ENCODE measurements at places on chromosomes 1 and 21. TPM values are rescaled to one million over a fixed set of nuclear protein-coding genes. Genes with fewer than 3 reads are reported as not detected.

- DNase-seq, result no peak
These were observed 20.7 kb downstream of the AGT start for GRCh38 chr1:230693221-230693620.

DNA sequence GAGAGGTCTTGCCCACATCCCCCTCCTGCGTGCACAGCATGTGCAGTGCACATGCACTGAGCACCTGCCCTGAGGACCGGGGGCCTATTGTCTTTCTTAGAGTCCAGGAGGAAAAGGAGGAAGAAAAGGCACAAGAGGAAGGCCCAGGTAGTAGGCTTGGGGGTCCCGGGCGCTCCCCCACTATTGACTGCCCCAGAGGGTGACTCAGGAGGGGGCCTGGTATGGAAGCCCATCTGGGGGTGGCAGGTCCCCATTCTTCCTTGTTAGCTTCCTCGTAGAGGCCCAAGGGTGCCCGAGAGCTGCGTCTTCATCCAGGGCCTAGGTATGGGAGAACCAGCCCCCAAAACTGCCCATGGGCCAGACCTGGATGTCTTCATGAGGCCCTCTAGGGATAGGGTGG, 4.1 kb upstream of the SMYD3 start:
- no peak for DNase-seq

- DNase-seq, result no peak
These were observed 51.5 kb downstream of the APP start for GRCh38 chr21:26118938-26119540.

DNA sequence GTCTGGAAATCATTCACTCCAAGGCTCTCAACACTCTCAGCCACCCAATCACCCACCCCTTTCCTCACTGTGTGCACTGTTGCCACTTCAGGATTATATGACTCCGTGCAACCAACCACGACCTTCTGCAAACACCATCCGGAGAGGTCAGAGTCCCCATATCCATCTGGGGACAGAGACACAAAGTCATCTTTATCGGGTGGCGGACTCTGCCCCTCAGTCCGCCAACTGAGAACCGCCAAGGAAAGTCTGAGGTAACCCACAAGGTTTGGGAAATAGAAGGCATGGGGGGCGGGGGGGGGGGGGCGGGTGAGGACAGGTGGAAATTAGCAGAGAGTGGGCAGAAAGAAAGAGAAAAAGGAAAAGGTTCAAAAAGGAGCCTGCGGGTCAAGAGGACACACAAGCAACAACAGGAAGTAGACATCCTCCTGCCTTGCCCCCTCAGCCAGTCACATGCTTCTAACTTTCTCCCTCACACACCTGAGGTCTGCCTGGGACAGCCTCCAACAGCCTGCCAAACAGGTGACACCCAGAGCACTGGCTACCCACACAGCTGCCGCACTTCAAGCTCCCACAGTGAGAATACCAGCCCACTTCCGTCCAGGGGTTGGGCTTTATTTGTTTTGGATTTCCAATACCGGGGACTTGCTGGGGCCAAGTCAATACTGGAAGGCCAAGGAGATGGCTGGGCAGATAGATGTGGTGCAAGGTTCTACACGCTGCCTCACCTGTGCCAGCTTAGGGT, 58.1 kb downstream of the SSBP3 start:
- no peak for DNase-seq

DNA sequence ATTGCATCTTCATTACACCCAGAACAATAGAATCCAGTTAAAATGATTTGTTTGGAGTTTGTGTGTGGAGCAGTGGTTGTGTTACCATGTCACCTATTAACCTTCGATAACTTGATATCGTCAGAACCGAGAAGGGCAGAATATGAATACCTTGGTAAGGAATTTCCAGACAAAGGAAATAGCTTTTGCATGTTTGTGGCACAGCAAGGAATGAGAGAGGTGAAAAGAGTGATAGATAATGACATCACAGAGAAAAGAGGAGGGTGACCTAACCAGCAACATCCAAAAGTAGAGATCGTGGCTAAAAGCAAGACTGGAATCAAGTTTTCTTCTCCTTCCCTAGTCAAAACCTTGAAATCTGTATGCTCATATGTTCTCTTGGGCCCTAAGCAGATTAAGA, 244.6 kb upstream of the NEGR1 start:
- no peak for DNase-seq

GRCh38 chr21:17793246-17794123, 25.7 kb downstream of the C21orf91 start:
- no peak for DNase-seq

GRCh38 chr1:66445492-66446181, 88.3 kb upstream of the SGIP1 start:
- DNase-seq, result peak; percentile 79

DNA sequence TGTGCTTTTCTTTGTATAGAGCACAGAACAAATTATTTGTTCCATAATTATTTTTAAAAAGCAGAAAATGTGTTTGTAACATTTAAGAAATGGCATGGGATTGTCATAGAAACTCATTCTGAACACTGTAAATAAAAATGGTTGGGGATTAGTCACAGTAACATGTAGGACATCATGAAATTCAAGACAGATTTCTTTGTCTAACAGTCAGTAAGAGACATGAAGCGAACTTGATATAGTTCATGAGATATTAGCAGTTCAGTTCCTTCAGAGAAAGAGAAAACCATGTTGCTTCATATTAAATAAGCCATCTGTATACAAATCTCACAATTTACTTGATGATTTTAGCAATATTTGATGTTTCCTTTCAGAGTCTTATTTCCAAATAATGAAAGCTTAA, 19.7 kb downstream of the NFIA start:
- DNase-seq, result no peak

DNA sequence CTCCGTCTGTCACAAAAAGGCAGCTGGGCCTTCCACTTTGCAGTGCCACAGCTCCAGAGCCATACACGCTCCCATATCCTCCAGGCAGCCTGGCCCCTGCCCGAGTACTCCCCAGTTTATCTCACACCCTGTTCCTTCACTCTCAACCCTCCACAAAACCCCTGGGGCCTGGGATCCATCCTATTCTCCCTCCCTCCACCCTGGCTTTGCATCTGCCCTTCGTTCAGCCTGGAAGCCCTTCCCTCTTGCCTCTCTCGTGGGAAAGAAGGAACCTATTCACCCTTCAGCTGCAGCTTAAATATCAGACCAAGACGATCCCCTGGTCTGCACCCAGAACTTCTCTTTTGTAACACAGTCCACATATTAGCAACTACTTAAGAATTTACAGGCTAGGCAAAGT, 56.7 kb downstream of the CAMK2N1 start:
- no peak for DNase-seq

The OR14K1 gene
- not detected for total RNA-seq

DNA sequence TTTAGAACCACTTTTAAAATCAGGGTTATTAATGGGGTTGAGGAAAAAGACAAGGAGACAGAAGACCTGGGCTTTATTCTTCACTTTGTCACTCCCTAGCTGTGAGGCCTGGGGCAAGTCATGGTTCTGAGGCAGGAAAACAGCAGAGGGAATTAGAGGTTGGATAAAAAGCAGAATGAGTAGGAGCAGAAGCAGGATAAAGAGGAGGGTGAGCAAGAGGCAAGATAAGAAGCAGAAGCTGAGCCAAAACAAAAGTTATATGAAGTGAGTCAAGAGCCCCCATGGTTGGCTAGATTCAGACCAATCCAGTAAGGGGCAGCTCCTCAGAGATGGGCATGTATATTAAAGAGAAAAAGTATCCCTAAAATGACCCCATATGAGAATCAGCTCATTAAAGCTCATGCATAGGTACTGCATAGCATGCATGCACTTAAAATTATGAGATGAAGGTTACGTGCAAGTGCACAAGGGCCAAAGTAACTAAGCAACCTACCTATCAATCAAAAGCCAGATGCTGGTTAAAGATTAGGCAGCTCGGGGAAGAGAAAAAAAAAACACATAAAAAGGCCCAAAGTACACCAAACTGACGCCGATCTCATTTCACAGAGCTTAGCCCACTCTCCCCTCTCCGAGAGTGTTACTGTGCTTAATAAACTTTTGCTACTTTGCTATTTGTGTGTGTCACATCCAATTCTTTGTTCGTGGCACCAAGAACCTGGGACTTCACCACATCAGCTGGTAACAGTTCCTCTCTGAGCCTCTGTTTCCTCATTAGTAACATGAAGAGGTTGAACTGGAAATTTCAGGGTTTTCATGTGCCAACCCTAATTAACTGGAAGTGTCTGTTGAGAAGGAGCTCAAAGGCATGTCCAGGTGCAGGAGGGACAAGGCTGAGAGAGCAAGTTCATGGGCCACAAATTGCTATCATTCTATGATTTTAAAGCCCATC, 2.2 kb downstream of the AVPR1B start:
- DNase-seq, result no peak

DNA sequence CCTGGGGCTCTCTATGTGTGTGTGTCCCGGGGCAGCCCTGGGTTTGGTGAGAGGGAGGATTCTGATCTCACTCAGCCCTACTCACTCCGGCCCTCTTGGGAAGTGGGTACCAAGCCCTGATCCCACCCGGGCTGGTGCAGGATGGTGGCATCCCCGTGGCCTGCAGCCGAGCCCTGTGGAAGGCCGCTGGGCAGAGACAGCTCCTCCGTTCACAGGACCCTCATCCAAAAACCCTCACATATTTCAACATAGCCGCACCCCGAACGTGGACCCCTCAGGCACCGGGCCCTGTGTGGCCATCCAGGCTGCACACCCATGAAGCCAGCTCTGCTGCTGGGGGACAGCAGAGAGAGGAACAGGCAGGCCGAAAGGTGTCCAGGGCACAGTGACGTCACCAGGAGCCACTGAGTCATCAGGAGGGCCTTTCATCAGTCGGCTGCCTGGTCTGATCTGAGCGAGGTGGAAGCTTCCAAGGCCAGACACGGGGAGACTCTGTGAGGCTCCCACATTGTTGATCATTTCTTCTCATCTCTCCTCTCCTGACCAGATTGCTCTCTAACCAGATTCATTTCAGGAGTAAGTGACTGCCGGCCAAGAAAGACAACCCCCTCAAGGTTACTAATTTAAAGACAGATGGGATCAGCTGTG, 16.2 kb upstream of the GPR157 start:
- DNase-seq, result peak; percentile 26

- DNase-seq, result no peak
These were observed 112.2 kb downstream of the NEK7 start for GRCh38 chr1:198268784-198269645.

GRCh38 chr1:29280409-29281131, 44.2 kb downstream of the PTPRU start:
- no peak for DNase-seq

GRCh38 chr21:41446586-41446985, 20.5 kb downstream of the MX1 start:
- DNase-seq, result no peak

DNA sequence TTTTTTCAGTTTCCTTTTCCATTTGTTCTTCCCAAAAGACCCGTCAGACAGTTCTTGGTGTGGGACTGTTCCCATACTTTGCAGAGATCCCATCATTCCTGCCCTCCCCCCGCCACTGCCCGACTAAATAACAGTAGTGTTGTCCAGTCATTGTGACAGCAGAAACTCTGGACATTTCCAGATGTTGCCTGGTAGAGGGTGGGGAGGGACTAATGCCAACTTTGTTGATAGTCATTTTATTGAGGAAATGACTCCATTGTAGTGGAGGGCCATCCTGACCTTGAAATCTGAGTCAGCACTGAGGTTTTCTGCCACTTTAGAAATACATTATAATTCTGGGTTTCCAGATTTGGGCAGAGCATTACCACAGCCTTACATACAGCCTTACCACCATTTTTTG, 85.4 kb downstream of the CEP350 start:
- DNase-seq, result no peak

DNA sequence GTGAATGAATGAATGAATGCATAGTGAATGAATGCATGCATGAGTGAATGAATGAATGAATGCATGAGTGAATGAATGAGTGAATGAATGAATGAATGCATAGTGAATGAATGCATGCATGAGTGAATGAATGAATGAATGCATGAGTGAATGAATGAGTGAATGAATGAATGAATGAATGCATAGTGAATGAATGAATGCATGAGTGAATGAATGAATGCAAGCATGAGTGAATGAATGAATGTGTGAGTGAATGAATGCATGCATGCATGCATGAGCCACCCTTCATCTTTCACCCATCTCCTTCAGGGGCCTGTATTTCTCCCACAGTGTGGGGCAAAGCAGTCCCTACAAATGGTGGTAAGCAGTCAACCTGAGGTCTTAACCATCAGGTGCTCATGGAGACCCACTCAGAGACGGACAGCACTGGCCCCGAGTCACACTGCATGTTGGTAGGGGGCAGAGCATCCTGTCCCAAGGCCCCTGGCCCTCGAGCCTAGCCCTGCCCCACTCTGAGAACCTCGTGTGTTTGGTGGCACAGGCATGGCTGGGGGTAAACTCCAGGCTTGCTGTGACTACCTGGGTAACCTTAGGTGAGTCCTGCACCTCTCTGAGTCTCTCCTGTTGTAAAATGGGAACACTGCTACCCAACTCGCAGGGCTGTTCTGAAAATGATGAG, 28.0 kb upstream of the PAX7 start:
- DNase-seq, result no peak

The TAL1 gene
- not detected for total RNA-seq

The USP33 gene
- 36.2 TPM for total RNA-seq

The PPM1J gene
- total RNA-seq, result 2.8 TPM

GRCh38 chr1:60922304-60922703, 160.1 kb upstream of the NFIA start:
- no peak for DNase-seq

GRCh38 chr1:191343816-191344215, 814.4 kb upstream of the RGS18 start:
- no peak for DNase-seq

DNA sequence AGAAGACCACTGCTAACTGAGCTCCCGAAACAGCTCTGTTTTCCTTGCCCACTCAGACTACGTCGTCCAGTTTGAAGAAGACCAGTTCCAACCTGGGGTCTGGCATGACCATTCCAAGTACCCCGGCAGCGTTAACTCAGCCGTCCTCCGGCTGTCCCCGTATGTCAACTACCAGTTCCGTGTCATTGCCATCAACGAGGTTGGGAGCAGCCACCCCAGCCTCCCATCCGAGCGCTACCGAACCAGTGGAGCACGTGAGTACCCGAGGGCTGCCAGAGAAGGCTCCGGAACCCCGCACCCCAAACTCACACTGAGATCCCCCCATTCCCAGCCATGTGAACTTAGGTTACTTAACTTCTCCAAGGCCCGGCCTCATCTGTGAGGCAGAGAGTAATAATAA, 63.7 kb upstream of the CNTN2 start:
- DNase-seq, result no peak

The ADGRL4 gene
- total RNA-seq, result not detected

The KCNK2 gene
- not detected for total RNA-seq

The NUAK2 gene
- 1.9 TPM for total RNA-seq

The H6PD gene
- 7.8 TPM for total RNA-seq

- DNase-seq, result peak; percentile 10
These were observed 25.2 kb upstream of the AGO1 start for GRCh38 chr1:35857830-35858229.

The DDAH1 gene
- 0.07 TPM for total RNA-seq

The FCGR2B gene
- total RNA-seq, result not detected

GRCh38 chr1:114131526-114132220, 22.0 kb downstream of the SYT6 start:
- no peak for DNase-seq

The S100A10 gene
- 208 TPM for total RNA-seq

DNA sequence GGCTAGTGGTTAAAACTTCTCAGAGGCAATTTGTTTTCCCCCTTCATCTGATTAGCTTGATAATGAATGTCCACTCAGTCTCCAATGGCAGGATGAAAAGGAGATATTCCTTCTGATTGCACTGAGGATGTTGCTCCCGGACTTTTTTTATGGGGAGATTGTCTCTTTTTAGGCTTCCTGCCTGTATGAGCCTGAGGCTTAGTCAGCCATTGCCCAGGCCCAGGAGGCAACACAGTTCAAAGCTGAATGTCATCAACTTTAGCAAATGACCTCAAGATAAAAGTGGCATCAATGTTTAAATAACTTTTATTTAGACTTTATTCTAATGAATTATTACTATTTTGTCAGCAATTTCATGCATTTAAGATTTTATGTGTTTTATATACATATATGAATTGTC, 162.9 kb upstream of the PTBP2 start:
- no peak for DNase-seq
